ENCODE measurements at places on chromosomes 2 and 18.

- no peak for DNase-seq
Measured at GRCh38 chr2:24199968-24200590, 25.2 kb downstream of the FAM228A start.

DNA sequence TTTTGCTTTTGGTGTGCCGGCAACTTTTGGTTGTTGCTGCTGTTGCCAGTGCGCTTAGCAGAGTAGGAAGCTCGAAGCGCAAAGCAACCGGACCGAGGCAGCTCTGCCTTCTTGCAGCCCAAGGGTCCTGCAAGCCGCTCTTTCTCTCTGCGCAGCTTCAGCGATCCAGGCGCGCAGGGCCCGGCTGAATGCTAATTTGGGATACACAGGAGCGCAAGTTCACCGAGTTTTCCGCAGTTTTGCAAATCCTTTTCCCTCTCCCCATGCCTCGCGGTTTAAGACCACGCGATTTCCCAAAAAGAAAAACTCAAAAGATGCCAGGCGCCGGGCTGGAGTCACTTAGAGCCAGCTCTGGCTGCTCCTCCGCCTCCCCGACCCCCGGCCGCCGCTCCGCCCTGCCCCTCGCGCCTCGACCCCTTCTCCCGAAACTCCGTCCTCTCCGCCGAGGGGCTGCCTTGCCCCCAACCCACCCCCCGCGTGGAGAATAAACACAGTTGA, 13.5 kb upstream of the SIX3 start:
- DNase-seq = no peak

DNA sequence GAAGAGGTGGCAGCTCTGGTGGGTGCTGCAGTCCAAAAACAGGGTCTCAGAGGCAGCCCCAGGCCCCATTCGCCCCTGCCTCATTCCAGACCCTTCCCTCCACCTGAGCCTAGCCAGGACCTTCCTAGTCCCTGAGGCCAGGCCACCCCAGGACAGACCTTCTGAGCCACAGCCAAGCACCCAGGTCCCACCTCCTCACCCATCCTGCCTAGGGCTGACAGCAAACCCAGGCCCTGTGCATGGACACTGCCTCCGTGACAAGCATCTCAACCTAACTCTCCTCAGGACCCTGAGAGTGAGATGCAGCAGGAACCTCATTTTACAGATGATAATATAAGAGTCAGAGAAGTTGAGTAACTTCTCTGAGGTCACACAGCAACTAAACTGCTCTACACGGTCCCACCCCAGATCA, 15.5 kb downstream of the ADRA2B start:
- DNase-seq = no peak

DNA sequence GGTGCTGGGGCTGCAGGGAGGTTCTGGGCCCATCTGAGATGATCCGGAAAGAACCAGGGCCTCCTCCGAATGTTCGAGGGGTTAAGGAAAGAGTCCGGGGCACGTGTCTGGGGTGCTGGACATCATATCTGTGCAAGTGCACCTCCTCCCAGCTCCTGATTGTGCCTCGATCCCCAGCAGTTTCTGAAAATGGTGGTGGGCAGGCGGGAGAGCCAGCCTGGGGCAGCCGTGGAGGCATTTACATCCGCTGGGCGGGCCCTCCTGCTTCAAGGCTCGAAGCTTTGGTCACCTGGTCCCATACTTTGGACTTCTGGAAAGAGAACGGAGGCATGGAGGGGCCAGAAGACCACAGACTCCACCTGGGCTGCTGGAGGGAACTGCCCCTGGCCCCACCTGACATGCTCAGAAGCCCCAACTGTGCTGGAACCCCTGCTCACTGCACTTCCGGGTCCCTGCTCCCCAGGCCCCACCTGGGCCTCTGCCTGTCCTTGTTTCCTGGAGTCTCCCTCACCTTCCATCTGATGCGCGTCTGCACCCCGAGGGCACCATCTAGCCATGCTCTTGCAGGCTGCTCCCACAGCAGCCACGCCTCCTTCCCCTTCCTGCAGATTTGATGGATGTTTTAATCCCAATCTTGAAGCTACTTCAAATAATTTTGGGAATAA, 119.2 kb upstream of the HDAC4 start:
- no peak for DNase-seq

DNA sequence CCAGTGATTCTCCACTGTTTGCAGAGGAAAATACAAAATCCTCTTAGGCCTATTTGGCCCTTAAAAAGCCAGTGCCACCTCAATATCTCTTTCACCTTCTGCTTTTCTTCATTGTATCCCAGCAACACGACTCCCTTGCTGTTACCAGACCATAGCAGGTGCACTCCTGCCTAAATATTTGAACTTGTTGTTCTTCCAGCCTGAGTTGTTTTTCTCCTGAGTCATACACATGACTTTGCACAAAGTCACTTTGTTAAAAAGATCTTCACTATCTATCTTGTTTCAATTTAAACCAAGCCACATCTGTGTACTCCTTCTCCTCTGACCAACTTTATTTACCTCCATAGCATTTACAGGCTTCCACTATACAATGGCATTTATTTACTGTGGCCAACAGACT, 103.6 kb downstream of the LRRTM4 start:
- DNase-seq = no peak

DNA sequence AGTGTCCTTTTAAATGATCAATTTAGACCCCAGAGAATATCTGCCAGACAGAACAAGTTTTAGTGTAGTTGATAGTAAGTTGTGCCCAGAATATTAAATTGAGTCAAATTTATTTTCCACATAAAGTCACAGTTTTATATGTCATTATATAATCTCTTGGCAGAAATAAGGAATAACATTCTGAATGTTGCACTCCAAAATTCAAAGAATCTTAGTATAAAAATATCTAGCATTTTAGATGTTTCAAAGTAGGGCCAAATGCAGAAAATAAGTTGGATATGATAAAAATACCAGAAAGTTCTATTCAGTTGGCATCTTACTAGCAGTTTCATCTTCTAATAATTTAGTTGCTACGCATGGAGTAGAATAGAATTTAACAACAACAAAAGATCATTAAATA, 33.5 kb downstream of the SCN1A start:
- no peak for DNase-seq

GRCh38 chr2:178280244-178280852, 86.0 kb downstream of the OSBPL6 start:
- DNase-seq = peak; percentile 50

- DNase-seq = no peak
Measured at GRCh38 chr2:130756053-130756873, 923 bp downstream of the AMER3 start.

GRCh38 chr2:38754506-38754905, 3.3 kb upstream of the SRSF7 start:
- no peak for DNase-seq

- no peak for DNase-seq
Measured at GRCh38 chr2:143463719-143464118, 334.5 kb downstream of the ARHGAP15 start.

DNA sequence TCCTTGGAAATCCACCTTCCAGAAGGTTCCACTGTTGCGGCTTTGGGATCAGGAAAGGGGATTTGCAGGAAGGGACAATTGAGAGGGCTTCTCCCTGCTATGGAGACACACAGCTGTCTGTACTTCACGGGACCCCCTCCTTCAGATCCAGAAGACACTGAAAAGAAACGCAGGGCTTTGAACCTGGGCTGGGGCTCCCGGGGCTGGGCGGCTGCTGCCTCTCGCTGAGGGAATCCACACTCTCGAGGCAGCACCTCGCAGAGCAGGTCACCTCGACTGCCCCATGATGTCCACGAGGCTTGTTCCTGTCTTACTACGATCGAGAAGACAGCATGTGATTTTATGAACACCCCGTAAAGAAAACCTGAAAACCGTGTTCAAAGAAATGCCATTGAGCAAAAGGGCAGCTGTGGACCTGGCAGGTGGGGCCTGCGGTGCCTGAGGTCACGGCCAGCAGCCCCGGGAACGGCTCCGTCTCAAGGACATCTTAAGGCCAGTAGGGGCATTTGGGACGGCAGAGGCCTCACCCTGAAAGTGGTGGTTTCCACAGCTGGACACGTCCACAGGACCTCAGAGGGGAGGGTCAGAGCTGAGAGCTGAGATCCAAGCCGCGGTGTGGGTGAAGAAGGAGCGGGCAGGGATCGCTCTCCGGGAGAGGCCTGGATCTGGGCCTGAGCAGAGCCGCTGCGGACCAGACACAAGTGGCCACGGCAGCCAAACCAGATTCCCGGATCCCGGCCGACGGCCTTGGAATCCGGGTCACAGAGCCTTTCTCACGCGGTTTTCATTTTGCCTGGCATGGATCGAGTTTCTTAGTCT, 165.7 kb downstream of the RTP5 start:
- no peak for DNase-seq

DNA sequence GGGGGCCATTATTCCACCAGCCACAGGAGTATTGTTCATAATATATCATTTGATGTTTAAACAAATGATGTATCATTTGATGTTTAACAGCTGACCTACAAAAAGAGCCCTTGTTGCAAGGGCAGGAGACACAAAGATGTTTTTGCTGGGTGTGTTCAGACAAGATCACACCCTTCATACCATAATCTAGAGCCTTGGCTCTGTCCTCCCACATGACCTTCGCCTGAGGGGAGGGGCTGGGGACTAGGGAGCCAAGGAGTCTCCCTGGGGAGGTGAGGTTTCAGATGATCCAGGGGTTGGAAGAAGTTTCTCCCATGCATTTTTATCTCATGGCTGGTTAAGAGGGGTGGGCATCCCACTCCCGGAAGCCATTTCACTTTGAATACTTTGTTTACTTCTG, 33.5 kb downstream of the CDC42EP3 start:
- DNase-seq = no peak

- no peak for DNase-seq
Measured at GRCh38 chr2:12325806-12326205, 390.9 kb upstream of the TRIB2 start.

DNA sequence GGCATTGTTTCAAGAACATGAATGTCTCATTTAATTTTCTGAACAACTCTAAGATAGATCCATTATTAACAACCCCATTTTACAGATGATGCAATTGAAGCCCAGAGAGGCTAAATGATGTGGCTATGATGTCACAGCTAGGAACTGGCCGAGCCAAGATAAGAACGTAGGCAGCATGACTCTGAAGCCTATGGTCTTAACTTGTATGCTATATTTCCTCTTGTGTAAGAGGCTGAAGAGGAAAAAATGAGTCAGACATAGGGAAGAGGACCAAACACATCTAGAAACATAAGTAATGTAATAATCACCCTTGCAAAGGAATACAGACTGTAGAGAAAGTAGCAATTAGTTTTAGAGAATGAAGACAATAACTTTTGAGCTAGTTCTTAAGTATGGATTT, 416.8 kb downstream of the FIGN start:
- DNase-seq = no peak

GRCh38 chr2:23137166-23137565, 247.8 kb upstream of the KLHL29 start:
- no peak for DNase-seq

DNA sequence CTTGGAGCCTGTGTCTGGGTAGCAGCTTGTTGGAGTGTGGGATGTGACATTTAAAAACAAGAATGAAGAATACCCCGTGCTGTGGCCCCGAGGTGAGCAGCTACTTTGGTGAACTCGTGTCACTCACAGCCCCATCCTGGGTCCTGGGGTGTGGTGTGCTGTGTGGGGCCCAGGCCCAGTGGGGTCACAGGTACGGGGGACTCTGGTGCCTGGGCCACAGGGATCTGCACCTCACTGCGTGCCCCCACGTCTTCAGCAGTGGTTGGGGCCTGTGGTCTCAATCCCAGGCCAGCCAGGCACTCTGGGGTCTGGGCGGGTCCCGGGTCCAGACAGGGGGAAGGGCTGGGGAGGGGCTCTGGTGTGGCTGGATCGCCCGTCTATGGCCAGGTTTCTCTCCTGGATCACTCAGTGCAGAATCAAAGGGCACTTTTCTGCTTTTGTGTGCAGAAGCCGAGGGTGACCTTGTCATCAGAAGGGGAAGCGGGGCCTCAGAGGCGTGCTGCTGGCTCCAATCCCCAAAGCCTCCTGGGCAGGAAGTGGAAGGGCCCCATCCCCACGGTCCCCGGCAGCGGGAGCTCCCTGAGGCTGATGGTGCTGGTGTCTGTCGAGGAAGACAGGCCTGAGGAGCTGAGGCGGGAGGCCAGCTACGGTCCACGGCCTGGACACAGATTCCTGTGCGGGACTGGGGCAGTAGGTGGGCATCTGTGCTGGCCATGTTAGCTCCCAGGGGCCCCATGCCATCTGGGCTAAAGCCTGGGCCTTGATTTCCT, 1.4 kb downstream of the GPR35 start:
- peak; percentile 19 for DNase-seq

- no peak for DNase-seq
Measured at GRCh38 chr2:58480141-58480540, 239.0 kb upstream of the FANCL start.

- no peak for DNase-seq
Measured at GRCh38 chr2:85073033-85073432, 60.2 kb upstream of the TCF7L1 start.

- DNase-seq = no peak
Measured at GRCh38 chr2:166627893-166628292, 133.8 kb upstream of the SCN7A start.

DNA sequence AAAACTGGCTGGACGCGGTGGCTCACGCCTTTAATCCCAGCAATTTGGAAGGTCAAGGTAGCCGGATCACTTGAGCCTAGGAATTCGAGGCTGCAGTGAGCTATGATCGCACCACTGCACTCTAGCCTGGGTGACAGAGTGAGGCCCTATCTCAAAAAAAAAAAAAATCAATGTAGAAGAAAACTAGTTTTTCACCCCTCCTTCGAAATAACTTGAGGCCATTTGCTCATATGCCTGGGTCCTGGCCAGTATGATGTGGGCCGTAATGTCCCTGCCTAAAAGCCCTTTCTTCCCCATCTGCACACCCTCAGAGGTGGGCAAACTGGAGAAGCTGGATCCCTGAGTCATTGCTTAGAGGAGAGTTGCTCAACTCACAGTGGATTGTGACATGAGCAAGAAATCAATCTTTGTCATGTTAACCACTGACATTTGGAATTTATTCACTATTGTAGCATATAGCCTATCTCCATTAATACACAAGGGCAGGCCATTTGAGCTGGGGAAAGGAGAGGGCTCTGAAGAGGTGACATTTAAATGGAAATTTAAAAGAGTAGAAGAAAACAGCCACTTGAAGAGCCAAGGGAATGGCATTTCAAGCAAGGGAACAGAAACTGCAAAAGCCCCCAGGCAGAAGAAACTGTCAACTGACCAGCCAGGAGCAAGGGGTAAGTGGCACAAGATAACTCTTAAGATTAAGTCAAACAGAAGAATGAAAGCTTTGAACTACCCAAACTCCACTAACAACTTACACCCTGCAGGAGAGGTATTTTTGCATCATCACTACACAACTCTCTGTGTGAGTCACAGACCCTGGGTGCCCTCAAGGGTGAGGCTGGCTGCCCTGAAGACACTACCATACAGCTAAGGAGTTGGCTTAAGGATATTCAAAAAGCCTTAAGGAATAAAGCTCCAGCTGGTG, 7.6 kb upstream of the METTL21A start:
- DNase-seq = no peak

- no peak for DNase-seq
Measured at GRCh38 chr18:8609659-8610458, 622 bp downstream of the RAB12 start.
